ENCODE measurements at places on chromosomes 13 and 19. TPM values are rescaled to one million over a fixed set of nuclear protein-coding genes. Genes with fewer than 3 reads are reported as not detected.

DNA sequence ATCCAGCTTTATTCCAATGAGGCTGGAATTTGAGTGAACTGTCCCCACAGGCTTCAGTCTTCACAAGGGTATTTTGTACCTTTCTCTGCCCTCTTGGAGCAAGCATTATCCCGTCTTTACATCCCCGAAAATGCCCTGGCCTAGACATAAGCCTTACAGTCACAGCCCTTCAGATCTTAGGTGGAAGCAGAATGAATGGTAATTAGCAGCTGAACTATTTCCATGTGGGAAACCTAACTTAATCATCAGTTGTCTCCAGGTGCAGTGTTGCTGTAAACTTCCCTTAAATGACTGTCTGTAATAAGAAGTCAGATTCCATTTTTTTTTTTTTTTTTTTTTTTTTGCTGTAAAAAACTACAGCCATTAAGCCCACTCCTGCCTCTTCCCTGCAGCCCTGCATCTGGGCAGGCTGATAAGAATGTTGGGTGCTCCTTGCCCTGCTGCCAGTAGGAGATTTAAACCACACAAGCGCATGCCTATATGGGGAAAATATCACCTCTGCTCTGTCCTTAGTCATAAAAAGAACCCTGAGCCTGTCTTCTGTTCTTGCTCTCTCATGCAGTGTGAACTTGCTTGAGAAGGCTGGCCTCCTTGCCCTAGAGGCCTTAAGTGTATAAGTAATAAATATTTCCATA, 426.8 kb upstream of the SLITRK5 start:
- no peaks in the 10 kb centered on the region for H3K36me3 ChIP-seq
- H3K27ac ChIP-seq = no peak overlapping the region
- H3K4me1 ChIP-seq = no peaks in the 10 kb centered on the region
- no peaks in the 10 kb centered on the region for H3K27me3 ChIP-seq
- no peak overlapping the region for H3K4me3 ChIP-seq

GRCh38 chr19:16946951-16947940, 58.4 kb downstream of the F2RL3 start:
- H3K27me3 ChIP-seq = peaks cover 2% of the 10 kb centered on the region
- no peaks in the 10 kb centered on the region for H3K36me3 ChIP-seq
- H3K4me1 ChIP-seq = no peaks in the 10 kb centered on the region
- no peak overlapping the region for H3K27ac ChIP-seq
- DNase-seq = no peak
- no peak overlapping the region for H3K4me3 ChIP-seq

DNA sequence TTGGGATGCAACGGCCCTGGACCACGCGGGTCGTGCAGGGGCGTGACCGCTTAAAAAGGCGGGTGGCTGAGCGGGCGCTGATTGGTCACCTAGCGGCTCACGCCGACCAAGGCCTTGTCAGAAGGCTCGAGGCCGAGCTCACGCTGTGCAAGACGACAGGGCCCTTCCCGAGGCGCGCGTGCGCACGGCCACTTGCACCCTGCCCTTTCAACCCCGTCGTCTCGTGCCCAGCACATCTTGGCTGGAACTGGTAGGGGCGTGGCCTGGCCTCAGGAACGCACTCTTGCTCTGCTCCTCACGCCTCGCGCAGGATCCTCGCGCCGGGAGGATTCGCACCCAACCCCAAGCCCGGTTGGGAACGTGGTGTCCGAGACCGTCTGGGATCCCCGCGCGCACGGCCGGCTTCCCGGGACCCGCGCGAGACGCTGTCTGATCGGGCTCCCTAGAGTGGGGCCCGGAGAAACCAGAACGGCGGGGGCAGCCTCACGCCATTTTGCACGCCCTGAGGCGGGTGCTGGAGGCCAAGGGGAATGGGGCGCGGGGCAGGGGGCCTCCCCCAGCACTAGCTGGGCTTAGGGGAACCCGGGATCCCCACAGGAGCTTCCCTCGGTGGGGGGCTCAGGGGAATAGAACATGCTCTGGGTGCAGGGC, at the start of gene MEIOSIN:
Gene MEIOSIN (plus strand): TSS at position 280 of the 651 bp plus-strand sequence. CDS start 1,938 bp downstream, outside the sequence.
- no peak for DNase-seq
- H3K4me1 ChIP-seq = no peaks in the 10 kb centered on the region
- no peaks in the 10 kb centered on the region for H3K27me3 ChIP-seq
- H3K36me3 ChIP-seq = no peaks in the 10 kb centered on the region

DNA sequence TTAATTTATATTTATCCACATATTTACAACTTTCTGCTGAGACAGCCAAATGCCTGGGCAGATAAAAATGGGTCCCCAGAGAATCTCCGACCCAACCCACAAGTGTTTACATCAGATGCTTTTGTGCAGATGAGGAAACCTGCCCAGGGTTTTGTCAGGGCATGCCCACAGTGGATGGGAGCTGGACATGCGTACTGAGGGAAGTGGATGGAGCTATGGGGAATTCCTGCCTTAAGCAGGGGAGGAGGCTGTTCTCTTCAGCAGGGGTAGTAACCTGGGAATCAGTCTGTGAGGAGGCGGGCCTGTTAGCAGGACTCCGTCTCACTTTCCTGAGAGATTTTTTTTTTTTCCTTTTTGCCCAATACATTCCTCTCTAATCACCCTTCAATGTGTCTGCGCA, 122.9 kb downstream of the RFC3 start:
- no peaks in the 10 kb centered on the region for H3K36me3 ChIP-seq
- no peaks in the 10 kb centered on the region for H3K27me3 ChIP-seq
- H3K4me1 ChIP-seq = no peaks in the 10 kb centered on the region
- H3K27ac ChIP-seq = no peak overlapping the region

GRCh38 chr13:107006661-107007060, 438.7 kb upstream of the ARGLU1 start:
- H3K27ac ChIP-seq = no peak overlapping the region
- DNase-seq = peak; percentile 57
- H3K4me1 ChIP-seq = no peaks in the 10 kb centered on the region
- no peak overlapping the region for H3K4me3 ChIP-seq
- H3K27me3 ChIP-seq = no peaks in the 10 kb centered on the region
- no peaks in the 10 kb centered on the region for H3K36me3 ChIP-seq

- peak; percentile 47 for DNase-seq
- H3K27me3 ChIP-seq = no peaks in the 10 kb centered on the region
- H3K4me3 ChIP-seq = no peak overlapping the region
- peaks cover 26% of the 10 kb centered on the region for H3K4me1 ChIP-seq
- H3K36me3 ChIP-seq = no peaks in the 10 kb centered on the region
Observed at GRCh38 chr13:37486171-37486681, 112.3 kb downstream of the POSTN start.

The TTC9B gene
- not detected for total RNA-seq

DNA sequence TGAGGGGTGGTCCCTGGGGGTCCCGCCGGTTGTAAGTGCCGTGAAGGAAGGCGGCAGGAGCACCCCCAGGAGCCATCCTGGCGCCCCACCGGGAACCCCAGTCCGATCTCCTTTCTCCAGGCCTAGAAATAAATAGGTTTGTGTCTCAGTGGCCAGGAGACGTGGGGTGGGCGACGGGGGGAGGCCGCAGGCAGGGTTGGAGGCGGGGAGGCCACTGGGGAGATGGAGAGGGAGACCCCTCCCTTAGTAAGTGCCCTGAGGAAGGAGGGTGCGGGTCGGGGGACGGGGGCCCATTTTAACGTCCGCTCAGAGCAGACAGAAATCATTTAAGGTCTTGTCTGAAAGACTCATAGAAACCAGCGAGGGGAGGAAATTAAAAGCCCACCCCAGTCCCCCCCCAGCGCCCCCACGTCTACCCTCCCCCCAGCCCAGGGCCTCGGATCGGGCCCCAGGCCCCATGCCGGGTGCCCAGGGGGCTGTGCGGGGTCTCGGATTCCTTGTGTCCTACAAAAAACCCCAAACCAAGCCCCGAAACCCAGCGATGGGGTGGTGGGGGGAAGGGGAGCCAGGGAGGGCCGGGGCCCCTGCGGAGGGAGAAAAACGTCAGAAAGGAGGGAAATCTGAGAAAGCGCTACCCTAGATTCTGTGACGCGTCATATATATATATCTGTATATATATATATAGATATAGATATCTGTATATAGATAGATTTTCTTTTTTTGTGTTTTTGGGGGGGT, 19.6 kb downstream of the ZBTB7A start:
- H3K4me1 ChIP-seq = peaks cover 9% of the 10 kb centered on the region
- peaks cover 7% of the 10 kb centered on the region for H3K36me3 ChIP-seq
- no peak overlapping the region for H3K4me3 ChIP-seq
- DNase-seq = no peak
- H3K27me3 ChIP-seq = no peaks in the 10 kb centered on the region

DNA sequence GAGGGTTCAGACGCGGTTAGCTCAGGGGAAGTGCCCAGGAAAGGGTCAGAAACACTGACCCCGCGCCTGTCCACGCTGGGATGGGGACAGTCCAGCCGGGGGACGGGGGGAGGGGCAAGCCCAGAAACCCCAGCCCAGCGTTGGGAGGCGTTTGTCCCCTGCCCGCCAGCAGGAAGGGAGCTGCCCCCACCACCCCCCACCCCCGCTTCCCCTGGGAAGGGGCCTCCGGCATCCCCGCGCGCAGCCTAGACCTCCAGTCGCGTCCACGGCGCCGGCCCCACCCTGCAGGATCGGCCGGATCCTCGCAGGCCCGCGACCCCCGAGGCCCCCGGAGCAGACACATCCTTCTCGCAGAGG, 277 bp downstream of the GIPC1 start:
- H3K27ac ChIP-seq = peak overlapping the region; percentile 26
- peak overlapping the region; percentile 85 for H3K4me3 ChIP-seq
- H3K4me1 ChIP-seq = peaks cover 16% of the 10 kb centered on the region
- H3K36me3 ChIP-seq = no peaks in the 10 kb centered on the region
- no peak for DNase-seq

- H3K27me3 ChIP-seq = no peaks in the 10 kb centered on the region
- no peak for DNase-seq
- no peaks in the 10 kb centered on the region for H3K4me1 ChIP-seq
- no peak overlapping the region for H3K4me3 ChIP-seq
Observed at GRCh38 chr13:80716610-80717081, 375.7 kb upstream of the SPRY2 start.

GRCh38 chr13:58619396-58620113, 988.0 kb downstream of the PCDH17 start:
- no peaks in the 10 kb centered on the region for H3K36me3 ChIP-seq
- H3K27me3 ChIP-seq = peaks cover 2% of the 10 kb centered on the region

DNA sequence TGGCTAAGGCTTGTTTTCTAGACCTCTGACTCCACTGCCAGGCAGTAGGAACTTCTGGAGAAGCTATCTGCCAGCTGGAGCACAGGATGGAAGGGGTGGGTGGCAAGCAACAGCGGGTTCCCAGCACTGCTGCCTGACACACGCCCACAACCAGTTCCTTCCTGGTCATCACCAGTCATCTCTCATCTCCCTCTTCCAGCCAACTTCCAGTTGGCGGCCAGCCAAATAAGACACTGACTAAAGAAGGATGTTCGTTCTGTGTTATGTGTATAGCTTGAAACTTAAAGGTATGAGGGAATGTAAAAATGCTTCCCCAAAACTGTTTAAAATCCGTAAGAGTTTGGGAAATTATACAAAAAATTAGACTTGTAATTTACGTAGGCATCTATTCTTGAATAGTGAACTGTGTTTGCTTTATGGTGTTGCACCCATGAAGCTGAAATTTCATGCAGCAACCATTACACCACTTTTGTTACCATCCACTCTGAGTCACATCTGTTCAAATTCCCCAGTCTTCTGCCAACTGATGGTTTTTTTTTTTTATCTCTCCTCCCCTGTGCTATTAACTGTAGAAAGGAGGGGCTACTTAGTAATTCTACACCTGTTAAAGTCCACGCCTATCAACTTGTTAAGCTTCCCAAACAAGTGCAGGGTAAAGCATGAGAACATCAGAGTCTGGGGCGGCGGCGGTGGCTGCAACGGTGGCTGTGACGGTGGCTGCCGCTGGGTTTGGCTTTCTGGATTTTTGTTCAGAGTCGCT, 86.2 kb upstream of the FRY start:
- H3K27me3 ChIP-seq = no peaks in the 10 kb centered on the region
- H3K4me3 ChIP-seq = no peak overlapping the region
- DNase-seq = peak; percentile 65
- no peak overlapping the region for H3K27ac ChIP-seq

The GPR18 gene
- 1.8 TPM for total RNA-seq

- no peak overlapping the region for H3K27ac ChIP-seq
- H3K27me3 ChIP-seq = no peaks in the 10 kb centered on the region
- no peak for DNase-seq
- no peaks in the 10 kb centered on the region for H3K4me1 ChIP-seq
Observed at GRCh38 chr19:10552510-10553053, 8.9 kb downstream of the ATG4D start.

DNA sequence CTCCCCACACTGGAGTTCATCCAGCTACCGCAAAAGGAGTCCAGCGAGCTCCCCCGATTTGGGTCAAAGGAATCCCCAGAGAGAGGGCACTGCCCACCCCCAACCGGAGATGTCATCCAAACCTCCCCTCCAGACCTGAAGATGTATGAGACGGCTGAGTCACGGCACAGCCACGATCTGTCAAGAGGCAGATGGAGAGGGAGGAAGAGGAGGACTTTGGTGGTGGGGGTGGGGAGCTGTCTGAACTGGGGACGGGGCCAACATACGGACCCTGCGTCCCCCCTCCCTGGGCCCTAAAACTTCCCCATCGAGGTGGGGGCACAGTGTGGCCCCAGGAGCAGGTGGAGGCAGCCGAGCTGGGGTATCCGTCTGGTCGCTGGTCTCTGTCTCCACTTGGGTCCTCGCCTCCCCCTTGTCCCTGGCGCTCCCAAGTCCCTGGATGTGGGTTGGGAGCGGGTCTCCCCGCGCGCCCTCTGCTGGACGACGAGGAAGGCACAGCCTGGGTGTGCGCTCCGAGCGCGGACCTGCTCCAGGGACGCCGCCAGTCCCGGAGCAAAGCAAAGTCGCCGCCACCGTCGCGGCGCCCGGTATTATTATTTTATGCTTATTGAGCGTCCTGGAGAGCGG, 3.8 kb downstream of the PDE4A start:
- no peak overlapping the region for H3K27ac ChIP-seq
- no peaks in the 10 kb centered on the region for H3K36me3 ChIP-seq
- peaks cover 29% of the 10 kb centered on the region for H3K4me1 ChIP-seq

The MTUS2 gene
- total RNA-seq = 0.12 TPM

GRCh38 chr13:34523406-34523805, 418.7 kb upstream of the NBEA start:
- H3K27me3 ChIP-seq = no peaks in the 10 kb centered on the region
- no peaks in the 10 kb centered on the region for H3K4me1 ChIP-seq
- H3K4me3 ChIP-seq = no peak overlapping the region
- DNase-seq = peak; percentile 46

The PRTN3 gene
- total RNA-seq = not detected

The ENOX1 gene
- 2.4 TPM for total RNA-seq

DNA sequence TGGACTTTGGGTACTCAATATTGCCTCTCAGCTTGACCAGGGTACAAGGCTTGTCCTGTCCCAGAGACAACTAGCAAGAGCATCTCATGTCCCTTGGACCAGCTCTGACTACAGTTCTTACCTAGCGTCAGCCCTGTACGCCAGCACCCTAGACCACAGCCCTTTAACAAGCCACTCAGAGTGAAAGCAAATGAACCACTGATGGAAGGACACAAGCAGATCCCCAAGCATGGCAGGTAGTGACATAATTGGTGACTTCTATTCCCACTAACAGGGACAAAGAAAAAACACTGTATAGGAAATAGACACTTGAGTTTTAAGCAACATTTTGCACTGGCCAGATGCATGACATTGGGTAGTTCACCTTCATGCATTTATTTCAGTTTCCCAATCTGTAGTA, 8.8 kb upstream of the LRCH1 start:
- H3K36me3 ChIP-seq = no peaks in the 10 kb centered on the region
- H3K27ac ChIP-seq = no peak overlapping the region
- no peaks in the 10 kb centered on the region for H3K4me1 ChIP-seq
- DNase-seq = no peak
- H3K4me3 ChIP-seq = no peak overlapping the region

The ZNF225 gene
- 4.7 TPM for total RNA-seq

Measured in astrocyte (in vitro differentiated cells and primary cell).